Hair follicle dermal papilla cell (primary cell): ENCODE measurements at places on chromosomes 5 and 9. TPM values are rescaled to one million over a fixed set of nuclear protein-coding genes. Genes with fewer than 3 reads are reported as not detected.

The TAF11L3 gene
- total RNA-seq = not detected in 2 replicates

The OTULINL gene
- total RNA-seq = 0.49 and 1.3 TPM in 2 replicates

The FOXE1 gene
- total RNA-seq = 0.12 TPM in 1 of 2 replicates, not detected in the other

The TSPAN17 gene
- 35.4 and 38.5 TPM in 2 replicates for total RNA-seq

The CCL28 gene
- 6.0 and 6.7 TPM in 2 replicates for total RNA-seq

The SELENOP gene
- 145 and 154 TPM in 2 replicates for total RNA-seq

The DMRT3 gene
- total RNA-seq = not detected in 2 replicates

The HABP4 gene
- total RNA-seq = 19.1 and 24.9 TPM in 2 replicates

The CDKN2B-AS1 gene
- total RNA-seq = 8.4 and 10.1 TPM in 2 replicates

The CD274 gene
- 2.9 and 4.5 TPM in 2 replicates for total RNA-seq

The CAMK4 gene
- 3.7 and 4.0 TPM in 2 replicates for total RNA-seq

The SPTLC1 gene
- total RNA-seq = 98.5 and 110 TPM in 2 replicates

The MED10 gene
- total RNA-seq = 12.3 and 12.7 TPM in 2 replicates

The RBM18 gene
- 10.0 and 11.4 TPM in 2 replicates for total RNA-seq

The CATSPER3 gene
- total RNA-seq = not detected in 2 replicates

The SOX30 gene
- total RNA-seq = under 0.01 TPM in 1 of 2 replicates, not detected in the other

The OR1J2 gene
- total RNA-seq = 0.24 and 0.32 TPM in 2 replicates

The SLC46A2 gene
- not detected in 2 replicates for total RNA-seq

The GM2A gene
- 28.2 and 28.3 TPM in 2 replicates for total RNA-seq

The SARDH gene
- total RNA-seq = 1.5 and 1.9 TPM in 2 replicates

The SUSD3 gene
- total RNA-seq = not detected in 2 replicates

The PHF24 gene
- under 0.01 TPM in 2 replicates for total RNA-seq
